Globus pallidus (tissue), 1 donor: ENCODE measurements at places on chromosomes 7 and 10.

DNA sequence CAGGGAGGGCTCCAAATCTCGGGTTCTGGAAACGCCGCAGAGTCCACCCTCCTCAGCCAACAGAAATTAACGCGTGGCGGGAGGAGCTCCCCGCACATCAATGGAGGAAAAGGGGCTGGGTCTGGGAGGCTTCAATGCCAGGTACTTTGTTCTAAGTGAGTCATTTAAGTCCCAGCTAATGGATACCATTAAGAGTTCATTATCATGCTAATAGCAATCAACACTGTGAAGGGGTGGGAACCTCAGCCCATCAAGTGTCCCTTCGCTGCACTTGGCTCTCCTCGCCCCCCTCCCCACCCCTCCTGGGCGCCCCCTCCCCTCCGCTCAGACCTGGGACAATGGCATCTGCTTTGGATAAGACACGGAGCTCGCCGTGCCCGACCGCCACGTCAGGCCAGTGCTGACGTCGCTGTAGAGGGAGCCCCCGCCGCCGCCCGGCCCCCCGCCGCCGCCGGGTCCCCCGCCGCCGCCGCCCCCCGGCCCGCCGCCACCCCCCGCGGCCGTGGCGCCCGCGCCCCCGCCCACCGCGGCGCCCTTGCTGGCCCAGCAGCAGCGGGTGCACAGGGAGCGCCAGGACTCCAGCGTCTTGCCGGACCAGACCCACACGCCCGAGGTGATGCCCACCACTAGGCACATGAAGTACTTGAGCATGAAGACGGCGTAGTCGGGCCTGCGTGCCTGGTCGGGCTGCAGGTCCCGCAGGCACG lies 2.9 kb downstream of the FZD8 start:
- DNase-seq = no peak

GRCh38 chr7:92778972-92779371 lies 57.4 kb downstream of the CDK6 start:
- no peak for DNase-seq

DNA sequence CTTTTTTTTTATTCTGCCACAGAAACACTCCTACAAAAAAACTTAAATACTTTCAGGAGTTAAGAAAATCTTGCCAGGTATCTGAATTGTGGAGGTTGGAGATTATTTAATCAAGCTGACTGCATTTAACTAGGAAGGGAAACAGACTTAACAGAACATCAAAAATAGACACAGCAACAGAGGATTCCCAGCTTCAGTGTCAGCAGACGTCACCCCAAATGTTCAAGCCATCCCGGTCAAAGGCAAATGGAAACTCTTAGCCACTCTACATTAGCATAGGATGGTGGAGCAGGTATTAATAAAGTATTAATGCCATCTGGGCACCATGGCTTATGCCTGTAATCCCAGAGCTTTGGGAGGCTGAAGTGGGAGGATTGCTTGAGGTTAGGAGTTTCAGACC lies 139.7 kb upstream of the SVIL start:
- no peak for DNase-seq

GRCh38 chr10:117653170-117653515 lies 110.6 kb downstream of the EMX2 start:
- no peak for DNase-seq

- no peak for DNase-seq
Observed at GRCh38 chr7:96640054-96640453, 69.6 kb downstream of the SEM1 start.

DNA sequence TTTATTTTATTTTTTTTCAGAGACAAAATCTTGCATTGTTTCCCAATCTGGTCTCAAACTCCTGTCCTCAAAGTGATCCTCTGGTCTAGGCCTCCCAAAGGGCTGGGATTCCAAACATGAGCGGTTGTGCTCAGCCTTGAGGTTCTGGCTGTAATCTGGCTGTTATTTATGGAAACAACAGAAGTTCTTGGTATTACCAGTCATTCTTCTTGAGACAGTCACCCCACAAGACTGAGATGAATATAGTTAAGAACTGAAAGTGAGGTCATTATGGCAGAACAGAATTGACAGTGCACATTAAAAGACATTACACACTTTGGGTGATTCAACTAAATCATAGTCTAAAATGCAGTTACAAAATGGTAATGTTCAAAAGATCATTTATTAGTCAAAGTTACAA lies 719.5 kb downstream of the ZWINT start:
- no peak for DNase-seq

GRCh38 chr7:112013274-112013673 lies 192.9 kb downstream of the DOCK4 start:
- DNase-seq = no peak

DNA sequence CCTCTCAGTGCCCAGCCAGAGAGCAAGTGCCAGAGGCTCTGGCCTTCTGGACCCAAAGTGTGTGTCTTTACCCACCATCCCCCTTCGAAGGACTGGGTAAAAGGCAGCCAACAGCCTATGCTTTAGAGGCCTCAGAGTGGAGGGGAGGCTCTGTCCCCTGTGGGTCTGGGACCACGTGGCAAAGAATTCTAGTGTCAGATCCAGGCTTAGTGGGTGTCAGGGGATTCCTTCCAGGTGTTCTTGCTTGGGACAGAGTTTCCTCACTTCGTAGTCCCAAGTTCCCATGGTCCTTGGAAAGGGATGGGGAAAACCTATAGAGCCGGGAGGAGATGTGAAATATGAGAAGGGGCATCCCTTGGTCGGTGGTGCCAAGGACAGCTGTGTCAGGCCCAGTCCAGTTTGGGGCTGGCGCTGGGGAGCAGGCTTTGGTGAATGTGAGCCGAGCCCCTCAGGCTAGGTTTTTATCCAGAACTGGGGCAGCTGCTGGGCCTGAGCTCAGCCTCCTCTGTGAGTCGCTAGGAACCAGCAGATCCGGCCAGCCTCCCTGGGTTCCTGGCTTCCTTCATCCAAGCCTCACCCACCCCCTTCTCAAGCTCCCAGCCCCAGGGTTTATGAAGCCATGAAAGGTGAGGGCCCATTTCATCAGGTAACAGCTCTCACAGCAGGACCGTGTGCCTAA lies 71.2 kb downstream of the C10orf105 start:
- no peak for DNase-seq

DNA sequence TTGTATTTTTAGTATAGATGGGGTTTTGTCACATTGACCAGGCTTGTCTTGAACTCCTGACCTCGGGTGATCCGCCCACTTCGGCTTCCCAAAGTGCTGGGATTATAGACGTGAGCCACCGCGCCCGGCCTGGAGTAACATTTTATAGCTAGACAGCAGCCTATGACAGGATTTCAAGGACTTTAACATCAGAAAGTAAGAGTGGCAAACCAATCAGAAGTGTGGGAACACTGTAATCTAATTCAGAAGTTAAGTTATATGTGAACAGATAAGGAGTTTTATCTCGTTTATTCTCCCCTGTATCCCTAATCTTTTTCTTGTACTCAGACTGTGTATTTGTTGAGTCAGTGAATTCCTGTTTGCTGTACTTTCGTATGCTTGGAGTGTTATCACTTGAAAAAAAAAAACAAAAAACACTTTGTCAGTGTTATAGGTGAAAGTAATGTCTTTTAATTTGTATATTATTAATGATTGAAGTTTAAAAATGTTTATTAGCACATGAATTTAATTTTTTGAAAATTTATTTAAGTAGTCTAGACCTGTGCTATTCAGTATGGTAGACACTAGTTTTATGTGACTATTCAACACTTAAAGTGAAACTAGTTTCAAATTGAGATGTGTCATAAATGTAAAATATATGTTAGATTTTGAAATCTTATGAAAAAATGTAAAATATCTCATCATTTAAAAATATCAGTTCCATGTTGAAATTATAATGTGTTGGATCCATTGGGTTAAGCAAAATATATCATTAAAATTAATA lies 38.6 kb downstream of the RSBN1L start:
- DNase-seq = no peak

GRCh38 chr7:91660734-91661356 lies 219.7 kb downstream of the MTERF1 start:
- DNase-seq = no peak

- DNase-seq = peak; percentile 1
Observed at GRCh38 chr7:123410273-123410904, 124.0 kb downstream of the IQUB start.

DNA sequence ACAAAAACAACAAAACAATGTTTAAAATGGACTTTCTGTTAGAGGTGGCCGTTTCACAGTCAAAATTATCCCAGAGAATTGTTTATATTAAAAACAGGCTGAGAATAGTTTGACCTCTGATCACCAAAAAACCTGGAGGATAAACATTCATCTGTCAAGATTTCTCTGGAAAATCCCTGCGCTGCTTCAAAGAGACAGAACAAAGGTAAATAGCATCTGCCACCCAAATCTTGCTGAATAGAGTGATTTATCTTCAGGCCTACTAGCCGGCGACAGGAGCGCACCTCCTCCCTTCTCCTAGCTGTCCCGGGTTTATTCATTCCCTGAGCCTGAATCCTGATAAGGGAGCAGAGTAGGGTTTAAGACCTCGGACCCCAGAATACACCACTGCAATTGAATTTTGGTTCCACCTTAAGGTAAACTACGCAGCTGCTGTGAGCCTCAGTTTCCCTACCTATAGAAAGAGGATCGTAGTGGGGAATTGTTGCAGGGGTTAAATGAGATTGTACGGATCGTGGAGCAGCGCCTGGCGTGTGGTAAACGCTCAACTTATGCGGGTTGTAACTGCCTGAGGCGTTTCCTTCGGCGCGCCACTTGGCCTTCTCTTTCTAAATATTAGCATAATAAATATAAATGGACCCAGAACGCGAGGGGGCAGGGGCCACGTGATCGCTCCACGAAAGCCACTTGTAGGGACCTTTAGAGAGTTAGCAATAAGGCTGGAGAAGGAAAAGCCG lies 498 bp upstream of the ST7 start:
- peak; percentile 45 for DNase-seq

- DNase-seq = no peak
Observed at GRCh38 chr10:398954-399353, 263.7 kb downstream of the ZMYND11 start.

DNA sequence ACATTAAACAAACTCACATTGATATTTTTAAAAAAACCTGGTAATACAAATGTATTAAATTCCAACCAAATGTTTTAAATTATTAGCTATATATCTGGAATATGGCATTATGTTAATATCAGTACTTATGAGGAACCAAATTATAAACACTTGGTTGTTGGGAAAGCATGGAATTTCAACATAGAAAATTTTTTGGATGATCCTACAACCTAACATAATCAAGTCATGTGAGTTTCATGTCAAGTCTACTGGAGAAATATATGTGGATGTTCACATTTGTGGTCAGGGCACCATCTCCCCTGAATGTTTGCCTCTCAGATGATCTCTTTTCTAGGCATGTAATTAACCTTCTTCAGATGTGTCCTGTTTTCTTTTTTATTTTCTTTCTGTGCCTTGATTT lies 5.2 kb upstream of the POT1 start:
- DNase-seq = no peak

GRCh38 chr7:22208799-22209198 lies 148.2 kb downstream of the RAPGEF5 start:
- no peak for DNase-seq
